ENCODE measurements at places on chromosomes 13 and 19.

- DNase-seq: no peak
Observed at GRCh38 chr13:93248627-93249047, 22.0 kb downstream of the GPC6 start.

DNA sequence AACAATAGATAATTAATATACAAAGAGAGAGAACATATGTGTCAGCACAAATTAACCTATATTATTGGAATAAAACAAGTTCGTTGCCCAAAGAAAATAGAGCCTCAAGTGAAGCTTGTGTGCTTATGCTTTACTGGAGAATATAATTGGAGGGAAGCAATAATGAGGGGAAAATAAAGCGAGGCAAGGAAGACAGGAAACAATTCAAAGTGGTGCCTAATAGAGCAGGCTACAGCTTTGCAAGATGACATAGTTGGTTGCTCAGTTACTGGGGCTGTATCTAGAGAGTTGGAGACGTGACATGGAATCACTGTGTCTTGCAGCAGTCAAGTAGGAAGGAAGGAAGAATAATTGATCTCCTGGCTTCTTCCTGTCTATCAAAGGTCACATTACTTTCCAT, 21.1 kb upstream of the SLC10A2 start:
- DNase-seq: no peak

DNA sequence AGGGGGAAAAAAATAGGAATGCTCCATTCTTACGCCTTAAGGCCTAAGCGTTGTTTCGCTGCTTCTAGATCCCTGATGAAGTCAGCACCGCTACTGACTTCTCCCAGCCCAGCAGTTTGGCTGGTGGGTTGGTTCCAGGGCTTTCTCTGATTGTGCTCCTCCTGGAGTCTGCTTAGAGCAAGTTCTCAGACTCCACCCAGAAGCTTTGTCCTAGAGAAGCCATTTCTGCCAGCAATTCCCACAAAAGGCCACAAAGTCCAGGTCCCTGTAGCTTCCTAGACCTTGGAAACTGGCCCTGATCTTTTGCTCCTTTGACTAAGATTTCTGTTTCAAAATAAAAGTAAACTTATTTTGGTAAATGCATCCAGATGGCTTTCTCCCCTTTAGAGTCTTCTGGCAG, 65.4 kb downstream of the KCTD12 start:
- DNase-seq: no peak

DNA sequence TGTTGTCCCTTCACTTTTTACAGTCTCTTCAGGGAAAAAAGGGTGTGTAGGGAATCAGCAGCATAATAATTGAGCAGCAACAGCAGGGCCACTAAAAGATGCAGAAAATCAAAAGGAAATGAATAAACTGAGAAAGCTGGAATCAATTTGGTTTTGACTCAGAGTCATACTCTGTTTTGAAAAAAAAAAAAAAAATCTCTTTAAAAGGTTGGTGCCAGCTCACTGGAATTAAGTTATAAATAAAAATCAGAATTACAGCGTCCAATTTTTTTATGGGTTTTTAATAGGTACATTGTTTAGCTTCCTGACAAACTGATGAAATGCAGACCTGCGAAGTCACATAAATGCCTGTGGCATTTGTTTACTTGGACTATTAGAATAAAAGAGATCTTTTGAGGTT, 231.9 kb downstream of the COG6 start:
- no peak for DNase-seq

DNA sequence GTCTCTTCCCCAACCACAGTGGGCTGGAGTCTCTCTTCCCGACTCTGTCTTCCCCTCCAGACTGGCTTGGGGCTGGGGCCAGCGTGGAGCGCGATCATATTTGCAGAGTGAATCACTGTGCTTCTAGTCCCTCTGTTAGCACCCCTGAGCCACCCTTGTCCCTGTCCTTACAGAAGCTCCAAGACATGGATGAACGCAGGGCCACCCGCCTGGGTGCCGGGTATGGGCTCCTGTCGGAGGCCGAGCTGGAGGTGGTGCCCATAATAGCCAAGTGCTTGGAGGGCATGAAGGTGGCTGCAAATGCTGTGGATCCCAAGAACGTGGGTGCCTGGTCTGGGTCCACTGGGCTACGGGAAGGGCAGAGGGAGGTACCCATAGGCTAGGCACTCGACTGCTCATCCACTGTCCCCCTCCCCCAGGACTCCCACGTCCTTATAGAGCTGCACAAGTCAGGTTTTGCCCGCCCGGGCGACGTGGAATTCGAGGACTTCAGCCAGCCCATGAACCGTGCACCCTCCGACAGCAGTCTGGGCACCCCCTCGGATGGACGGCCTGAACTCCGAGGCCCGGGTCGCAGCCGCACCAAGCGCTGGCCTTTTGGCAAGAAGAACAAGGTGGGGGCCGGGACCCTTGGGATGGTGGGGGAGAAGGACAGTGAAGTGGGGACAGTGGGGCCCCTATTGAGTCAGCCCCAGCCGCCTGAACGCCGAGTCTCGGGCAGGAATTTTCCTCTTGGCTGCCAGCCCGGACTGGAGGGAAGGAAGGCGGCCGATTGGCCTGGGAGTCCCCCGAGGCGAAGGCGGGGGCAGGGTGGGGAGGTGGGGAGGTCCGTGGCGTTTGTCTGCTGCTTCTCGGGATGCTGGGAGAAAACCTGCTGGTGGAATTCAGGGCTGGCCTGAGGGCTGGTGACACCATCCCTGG, 5.2 kb downstream of the TRIP10 start:
- DNase-seq: no peak

DNA sequence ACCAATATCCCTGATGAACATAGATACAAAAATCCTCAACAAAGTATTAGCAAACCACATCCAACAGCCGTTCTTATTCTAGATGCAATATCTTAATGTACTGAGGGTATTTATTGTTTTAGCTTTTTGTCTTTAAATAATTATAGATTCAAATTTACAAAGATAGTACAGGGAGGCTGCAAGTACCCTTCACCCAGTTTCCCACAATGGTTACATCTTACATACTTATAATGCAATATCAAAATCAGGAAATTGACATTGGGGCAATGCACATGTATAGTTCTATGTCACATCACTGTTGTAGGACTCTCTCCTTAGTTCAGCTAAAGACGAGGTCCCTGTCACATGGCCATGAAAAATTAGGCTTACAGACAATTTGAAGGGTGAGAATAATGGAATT, 75.8 kb downstream of the RUBCNL start:
- no peak for DNase-seq

- DNase-seq: no peak
Observed at GRCh38 chr13:99289674-99290337, 17.4 kb downstream of the GPR183 start.

DNA sequence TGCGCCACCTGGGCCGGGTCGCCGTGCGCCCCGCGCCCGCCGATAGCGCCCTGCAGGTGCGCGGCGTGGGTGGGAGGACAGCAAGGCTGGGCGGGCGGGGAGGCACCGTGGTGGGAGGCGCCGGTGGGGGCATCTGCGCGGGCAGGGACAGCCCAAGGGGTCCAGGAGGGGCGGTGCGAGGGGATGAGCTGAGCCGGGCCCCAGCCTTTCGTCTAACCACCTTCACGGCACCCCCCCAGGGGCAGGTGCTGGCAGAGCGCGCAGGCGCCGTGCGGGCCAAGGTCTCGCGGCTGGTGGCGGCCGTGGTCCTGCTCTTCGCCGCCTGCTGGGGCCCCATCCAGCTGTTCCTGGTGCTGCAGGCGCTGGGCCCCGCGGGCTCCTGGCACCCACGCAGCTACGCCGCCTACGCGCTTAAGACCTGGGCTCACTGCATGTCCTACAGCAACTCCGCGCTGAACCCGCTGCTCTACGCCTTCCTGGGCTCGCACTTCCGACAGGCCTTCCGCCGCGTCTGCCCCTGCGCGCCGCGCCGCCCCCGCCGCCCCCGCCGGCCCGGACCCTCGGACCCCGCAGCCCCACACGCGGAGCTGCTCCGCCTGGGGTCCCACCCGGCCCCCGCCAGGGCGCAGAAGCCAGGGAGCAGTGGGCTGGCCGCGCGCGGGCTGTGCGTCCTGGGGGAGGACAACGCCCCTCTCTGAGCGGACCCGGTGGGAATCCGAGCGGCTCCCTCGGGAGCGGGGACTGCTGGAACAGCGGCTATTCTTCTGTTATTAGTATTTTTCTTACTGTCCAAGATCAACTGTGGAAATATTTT, 3.1 kb downstream of the KISS1R start:
- DNase-seq: no peak

DNA sequence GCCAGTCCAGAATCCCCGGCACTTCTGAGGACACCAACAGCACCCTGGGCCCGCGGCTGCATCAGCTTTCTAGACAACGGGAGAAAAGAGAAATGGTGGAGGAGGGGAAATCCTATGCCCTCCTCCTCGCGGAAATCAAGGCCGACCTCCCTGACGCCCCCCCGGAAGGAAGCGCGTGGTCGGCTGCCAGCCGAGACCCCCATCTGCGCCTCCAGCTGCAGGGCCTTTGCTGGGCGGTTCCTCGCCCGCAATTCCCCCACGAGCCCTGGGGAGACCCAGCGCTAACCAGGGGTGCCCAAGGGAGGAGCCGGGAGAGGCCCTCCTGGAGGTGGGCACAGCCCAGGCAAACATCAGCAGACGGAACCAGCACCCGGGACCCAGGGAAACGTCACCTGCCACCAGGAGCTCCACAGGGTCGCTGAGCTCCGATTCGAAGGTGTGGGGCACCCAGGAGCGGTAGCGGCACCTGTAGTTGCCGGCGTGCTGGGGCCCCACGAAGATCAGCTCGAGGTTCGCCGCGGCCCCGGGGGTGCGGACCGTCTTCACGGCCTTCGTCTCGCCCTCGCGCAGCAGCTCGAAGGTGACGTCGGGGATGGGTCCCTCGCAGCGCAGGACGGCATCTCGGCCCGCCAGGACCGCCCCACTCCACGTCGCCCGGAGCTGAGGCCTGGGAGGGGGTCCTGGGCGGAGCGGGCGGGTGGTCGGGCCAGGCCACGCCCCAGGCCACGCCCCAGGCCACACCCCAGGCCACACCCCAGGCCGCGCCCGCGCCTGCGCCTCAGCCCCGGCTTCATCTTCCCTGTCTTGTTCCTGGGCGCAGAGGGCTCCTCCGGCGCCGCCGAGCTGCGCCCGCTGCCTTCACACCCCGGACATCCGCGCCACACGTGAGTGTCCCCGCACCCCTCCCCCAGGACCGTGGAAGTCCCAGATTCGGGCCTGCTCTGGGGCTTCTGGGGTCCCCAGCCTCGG, 6.0 kb downstream of the A1BG start:
- peak; percentile 55 for DNase-seq

- DNase-seq: no peak
Observed at GRCh38 chr19:34828156-34828555, 55.1 kb upstream of the ZNF599 start.

DNA sequence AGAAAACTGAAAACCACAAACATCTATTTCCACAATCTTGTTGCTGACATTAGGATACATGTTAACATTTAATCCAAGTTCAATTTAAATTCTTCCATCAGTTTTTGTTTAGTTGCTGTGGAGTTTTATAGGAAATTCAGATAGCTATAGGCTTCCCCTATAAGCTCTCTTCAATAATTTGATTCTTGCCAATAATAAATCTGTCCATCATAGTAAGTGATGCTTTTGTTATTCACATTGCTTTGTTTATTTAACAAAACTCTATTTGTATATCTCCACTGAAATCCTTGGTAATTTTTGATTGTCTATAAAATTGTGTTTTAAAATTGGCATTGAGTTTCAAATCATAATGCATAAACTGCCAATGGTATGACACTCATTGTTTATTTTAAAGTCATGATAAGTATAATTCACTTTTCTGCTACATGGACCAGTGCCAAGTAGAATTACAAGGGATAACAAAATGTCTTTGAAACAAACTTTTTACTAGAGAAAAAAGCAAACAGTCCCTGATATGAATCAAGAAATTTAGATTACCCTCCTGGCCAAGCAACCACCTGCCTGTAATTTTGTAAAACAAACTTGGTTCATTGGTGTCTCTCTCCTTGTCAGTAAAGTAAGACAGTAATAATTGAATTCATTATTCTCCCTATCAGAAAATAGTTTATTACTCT, 577.3 kb upstream of the GPC6 start:
- DNase-seq: no peak

DNA sequence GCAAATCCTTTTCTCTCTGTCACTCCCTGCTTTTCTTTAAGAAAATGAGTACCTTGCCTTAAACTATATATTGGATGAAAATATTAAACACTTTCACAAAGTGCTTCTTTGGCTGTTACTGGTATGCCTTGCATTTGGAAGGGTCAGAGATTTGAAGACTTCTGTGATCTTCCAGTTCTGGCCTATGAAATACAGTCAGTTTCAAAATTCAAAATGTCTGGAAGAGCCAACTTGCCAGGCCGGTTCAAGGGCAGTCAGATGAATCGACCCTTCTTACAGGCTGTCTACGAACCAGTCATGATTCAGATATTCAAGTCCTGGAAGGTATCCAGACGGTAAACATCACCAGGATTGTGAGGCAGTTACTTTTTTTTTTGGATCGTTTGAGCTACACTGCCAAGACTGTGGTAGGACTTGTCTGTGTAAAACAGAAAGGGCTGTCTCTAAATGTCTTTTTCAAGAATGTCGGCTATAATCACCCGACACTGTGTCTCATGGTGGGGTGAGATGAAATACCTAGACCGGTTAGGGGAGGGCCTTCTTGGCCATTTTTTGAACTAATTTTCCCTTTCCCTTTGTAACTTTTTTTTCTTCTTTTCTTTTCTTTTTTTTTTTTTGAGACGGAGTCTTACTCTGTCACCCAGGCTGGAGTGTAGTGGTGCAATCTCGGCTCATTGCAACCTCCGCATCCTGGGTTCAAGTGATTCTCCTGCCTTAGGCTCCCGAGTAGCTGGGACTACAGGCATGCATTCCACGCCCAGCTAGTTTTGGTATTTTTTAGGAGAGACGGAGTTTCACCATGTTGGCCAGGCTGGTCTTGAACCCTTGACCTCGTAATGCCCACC, 11.2 kb downstream of the ACTN4 start:
- no peak for DNase-seq

DNA sequence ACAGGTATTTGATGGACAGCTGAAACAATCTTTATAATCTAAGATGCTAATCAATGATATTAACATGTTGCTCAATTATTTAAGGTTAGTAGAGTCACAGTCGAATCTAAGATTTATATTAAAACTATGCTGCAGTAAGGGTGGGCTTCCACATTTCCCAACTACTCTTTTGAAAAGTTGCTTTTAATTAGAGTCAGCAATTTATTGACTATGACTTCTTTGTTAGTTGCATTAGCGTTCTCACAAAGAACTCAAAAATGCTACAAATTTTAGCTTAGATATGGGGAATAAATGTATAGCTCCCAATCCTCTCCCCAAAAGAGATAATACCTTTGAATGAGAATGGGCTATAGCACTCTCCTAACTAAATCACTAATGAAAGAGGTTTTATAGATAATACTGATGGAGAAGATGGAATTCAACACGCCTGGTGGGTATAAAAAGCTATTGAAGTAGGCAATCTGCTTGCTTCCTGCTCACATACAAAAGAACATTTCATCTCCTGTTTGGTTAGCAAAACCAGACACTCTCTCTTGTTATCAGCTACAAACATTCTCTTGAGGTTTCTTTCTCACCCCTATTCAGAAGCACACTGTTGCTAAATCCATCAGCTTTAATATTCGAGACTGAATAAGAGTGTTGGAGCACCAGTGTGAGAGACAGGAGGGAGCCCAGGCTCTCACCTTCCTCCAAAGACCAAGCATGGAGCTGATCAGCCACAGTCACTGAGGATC, 2.4 kb upstream of the FLT1 start:
- DNase-seq: no peak

- DNase-seq: no peak
Observed at GRCh38 chr13:48158290-48158689, 63.4 kb upstream of the MED4 start.

GRCh38 chr13:36712770-36713169, 39.0 kb downstream of the SERTM1 start:
- DNase-seq: no peak

Measured in activated T-cell treated with anti-CD3 and anti-CD28 coated beads for 24 hours (primary cell).